Bronchial epithelial cell (primary cell): ENCODE measurements at places on chromosomes 12 and 14.

DNA sequence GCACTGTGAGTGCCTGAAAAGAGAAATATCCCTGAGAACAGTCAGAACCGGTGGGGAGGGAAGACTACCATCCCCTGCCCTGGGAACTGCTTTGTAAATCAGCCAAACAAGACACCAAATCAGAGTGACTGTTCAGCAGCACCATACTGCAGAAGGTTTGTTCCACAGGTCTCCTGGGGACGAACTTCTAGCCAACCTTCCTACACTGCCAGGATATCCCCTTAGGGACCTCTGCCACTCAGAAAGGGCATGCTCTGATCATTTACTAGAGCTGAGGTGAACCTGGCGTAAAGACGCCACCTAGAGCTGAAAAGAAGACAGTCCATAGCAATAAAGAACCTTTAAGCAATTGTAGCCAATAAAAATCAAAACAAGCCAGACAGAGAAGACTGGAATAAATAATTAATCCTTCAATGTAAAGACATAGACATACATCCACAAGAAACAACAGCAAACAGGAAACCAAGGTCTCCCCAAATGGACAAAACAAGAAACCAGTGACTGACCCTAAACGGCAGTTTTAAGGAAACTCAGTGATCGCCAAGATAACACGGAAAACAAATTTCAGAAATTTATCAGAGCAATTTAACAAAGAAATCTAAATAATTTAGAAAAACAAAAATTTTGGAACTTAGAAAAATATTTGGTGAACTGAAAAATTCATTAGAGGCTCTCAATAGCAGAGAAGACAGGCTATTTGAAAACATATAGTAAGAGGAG is 228.1 kb upstream of the AMIGO2 start:
- peak; percentile 74 for DNase-seq

- DNase-seq: peak; percentile 35
Measured at GRCh38 chr12:96015672-96016071, 19.5 kb upstream of the HAL start.

DNA sequence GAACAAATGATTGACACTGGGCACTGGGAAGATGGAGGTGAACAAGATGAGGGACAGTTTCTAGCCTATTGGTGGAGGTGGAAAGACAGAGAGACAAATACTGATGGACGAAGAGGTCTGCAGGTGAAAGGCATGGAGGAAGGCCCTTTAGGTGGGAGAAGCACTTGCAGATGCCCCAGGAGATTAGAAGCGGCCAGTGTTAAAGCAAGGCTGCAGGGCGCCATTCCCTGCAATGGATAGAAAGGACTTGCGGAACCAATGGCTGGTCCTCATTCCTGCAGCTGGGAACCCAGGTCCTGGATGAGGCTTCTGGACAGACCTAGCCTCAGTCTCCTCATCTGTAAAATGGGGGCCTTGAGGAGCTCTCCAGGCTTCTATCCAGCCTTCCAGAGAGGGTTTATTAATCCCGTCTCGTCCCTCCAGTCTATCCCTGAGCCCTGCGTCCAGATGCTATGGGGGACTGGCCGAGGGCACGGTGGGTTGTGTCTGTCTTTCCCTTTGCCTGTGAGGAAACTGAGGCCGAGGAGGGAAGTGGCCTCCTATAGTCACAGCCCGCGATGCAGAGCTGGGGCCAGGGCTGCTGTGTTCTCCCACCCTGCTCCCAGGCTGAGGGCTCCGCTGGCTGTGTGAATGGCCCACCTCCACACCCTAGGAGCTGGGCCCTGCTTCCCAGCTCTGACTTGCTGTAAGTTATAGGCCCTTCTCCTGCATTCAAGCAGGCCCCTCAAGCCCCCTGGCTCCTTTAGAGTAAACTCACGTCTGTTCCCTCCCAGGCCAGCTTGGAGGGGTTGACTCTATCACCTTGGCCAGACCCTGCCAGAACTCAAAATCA is 33.0 kb downstream of the CYP46A1 start:
- DNase-seq: no peak

DNA sequence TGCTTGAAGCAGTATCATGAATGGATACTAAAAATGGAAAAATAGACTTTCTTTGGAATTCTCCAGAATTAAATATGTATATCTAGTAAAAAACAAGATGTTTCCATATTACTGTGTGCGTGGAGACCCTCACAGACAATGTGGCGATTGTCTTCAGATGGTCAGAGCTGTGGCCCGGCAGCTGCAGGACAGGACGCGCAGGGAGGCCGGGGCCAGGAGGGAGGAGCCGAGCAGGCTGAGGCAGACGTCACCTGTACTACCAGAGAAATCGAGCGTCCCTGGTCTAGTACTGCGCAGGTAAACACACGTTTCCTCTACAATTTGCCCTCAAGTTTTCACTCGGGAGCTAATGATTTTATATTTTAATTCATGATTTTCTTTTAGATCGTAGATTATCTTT is 22.8 kb downstream of the DDX51 start:
- DNase-seq: no peak

- peak; percentile 10 for DNase-seq
Measured at GRCh38 chr12:91851741-91852477, 293.7 kb downstream of the BTG1 start.

DNA sequence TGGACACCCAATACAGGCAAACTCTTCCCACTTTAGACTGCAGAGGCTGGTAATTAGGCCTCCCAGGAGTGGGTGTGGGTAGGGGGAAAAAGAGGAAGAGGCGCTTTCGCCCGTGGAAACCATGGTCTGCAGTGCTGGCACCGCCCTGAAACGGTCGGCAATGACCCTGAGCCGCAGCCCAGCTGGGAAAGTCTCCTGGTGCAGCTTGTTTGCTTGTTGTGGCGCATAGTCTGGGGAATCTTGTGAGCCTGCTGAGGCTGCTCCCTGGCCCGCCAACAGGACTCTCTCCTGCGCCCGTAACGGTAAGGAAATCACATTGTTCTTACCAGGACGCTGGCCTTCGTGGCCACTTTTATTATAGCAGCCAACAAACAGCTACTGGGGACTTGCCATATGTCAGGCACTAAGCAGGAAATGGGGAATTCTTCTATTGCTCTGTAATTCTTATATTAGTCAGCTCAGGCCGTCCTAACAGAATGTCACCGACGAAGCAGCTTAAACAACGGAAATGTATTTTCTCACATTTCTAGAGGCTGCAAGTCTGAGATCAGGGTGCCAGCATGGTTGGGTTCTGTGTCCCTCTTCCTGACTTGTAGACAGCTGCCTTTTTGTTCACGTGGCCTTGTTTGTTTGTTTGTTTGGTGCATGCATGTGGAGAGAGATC is 52.5 kb upstream of the RIN3 start:
- DNase-seq: no peak

- no peak for DNase-seq
Measured at GRCh38 chr12:113347107-113347506, 11.3 kb upstream of the PLBD2 start.

GRCh38 chr12:99454539-99455172 is 192.9 kb upstream of the GARIN6 start:
- no peak for DNase-seq
